HS-5 (cell line): ENCODE measurements at places on chromosomes 6 and 20.

GRCh38 chr6:10146715-10147451, 268.0 kb downstream of the TFAP2A start:
- DNase-seq = no peak

GRCh38 chr6:89984926-89985750, 90.9 kb downstream of the GJA10 start:
- DNase-seq = no peak

DNA sequence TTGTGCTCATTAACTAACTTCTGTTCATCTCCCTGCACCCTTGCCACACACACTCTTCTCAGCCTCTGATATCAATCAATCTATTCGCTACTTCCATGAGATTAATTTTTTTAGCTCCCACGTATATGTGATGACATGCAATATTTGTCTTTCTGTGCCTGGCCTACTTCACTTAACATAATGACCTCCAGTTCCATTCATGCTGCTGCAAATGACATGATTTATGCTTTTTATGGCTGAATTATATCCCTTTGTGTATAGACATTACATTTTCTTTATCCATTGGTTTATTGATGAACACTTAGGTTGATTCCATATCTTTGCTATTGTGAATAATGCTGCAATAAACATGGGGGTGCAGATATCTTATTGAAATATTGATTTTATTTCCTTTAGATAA, 50.8 kb upstream of the SPTLC3 start:
- DNase-seq = no peak

DNA sequence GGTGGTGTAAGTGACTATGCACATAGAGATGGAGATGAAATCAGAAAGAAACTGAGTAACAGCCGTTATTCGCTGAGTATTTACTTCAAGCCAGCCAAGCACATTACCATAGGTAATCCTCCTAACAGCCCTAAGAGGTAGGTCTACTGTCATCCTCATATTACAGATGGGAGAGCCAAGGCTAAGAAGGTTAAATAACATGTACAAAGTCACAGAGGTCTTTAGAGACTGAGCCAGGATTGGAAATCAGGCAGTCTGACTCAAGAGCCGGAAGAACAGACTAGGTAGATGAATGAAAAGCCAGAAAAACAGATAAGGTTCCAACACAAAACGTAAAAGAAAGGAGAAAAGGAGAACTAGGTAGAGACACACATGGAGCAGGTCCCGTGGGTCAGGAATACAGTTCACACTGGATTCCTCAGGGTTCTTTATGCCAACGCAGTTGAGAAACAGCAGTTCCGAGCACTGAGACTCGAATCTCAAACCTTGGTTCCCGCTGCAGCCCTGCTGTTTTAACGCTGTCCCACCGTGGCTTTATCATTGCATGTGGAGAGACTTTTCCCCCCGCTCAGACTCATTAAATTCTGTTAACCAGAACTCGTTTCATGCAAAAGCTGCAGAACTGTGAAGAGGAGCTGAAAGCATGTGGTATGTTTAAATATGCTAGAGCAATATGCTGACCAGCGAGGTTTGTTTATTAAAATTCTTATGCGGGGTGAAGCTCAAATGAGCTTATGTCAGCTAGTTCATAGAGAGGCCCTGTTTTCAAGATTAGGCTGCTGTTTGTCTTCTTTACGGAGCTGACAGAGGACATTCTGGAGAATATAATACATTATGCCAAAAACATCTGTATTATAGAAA, 537.9 kb downstream of the CD83 start:
- DNase-seq = no peak

- no peak for DNase-seq
Observed at GRCh38 chr6:84635081-84635761, 129.2 kb downstream of the TBX18 start.

GRCh38 chr6:38279423-38279822, 360.3 kb downstream of the BTBD9 start:
- no peak for DNase-seq

GRCh38 chr6:152720974-152721373, 23.3 kb downstream of the MYCT1 start:
- DNase-seq = no peak

GRCh38 chr20:47847884-47848485, 62.7 kb upstream of the SULF2 start:
- no peak for DNase-seq

- no peak for DNase-seq
Observed at GRCh38 chr20:22815603-22816315, 219.4 kb upstream of the SSTR4 start.

DNA sequence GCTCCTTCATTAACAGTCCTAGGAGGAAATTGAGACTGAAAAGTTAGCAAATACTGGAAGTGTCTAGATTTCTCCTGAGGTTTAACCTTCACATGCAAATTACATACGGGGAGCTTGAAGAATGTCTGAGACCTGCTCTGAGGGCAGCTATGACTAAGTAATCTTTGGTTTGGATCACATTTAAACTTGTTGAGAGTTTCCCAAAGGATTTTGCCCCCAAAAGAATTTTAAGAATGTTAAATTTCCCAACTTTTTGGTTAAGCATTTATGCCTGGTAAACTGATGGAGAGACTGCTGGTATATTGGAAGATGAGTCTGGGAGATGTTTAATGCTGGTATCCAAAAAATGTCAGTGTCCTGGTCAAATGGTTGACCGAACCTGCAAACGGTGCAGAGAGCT, 97.0 kb downstream of the RREB1 start:
- peak; percentile 40 for DNase-seq

- no peak for DNase-seq
Observed at GRCh38 chr6:25743868-25744267, 10.7 kb upstream of the SLC17A4 start.

- DNase-seq = no peak
Observed at GRCh38 chr6:168206661-168207274, 112.8 kb downstream of the DACT2 start.

- DNase-seq = no peak
Observed at GRCh38 chr6:7402716-7403115, 13.1 kb downstream of the RIOK1 start.

- DNase-seq = peak; percentile 50
Observed at GRCh38 chr6:149749594-149750135, at the start of gene PCMT1. Gene PCMT1, plus strand, starts transcription at chr6:149749741. Its CDS starts 161 bp downstream, at chr6:149749902.

DNA sequence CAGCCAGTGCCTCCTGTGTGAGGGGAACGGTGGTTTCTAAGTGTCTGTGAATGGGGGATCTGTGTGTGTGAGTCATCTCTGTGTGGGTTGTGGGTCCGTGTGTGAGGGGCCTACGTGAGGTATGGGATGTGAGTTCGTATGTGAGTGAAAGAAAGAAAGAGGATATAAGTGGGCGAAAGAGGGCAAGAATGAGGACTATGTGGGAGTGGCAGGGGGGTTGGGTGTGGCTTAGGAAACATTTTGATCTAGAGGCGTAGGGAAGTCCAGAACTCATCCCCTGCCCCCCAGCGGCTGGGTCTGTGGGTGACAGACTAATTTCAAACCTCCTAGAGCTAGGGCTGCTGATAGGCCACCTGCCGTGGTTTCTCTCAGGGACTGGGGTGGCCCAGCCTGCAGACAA, 35.5 kb downstream of the DHX35 start:
- no peak for DNase-seq

DNA sequence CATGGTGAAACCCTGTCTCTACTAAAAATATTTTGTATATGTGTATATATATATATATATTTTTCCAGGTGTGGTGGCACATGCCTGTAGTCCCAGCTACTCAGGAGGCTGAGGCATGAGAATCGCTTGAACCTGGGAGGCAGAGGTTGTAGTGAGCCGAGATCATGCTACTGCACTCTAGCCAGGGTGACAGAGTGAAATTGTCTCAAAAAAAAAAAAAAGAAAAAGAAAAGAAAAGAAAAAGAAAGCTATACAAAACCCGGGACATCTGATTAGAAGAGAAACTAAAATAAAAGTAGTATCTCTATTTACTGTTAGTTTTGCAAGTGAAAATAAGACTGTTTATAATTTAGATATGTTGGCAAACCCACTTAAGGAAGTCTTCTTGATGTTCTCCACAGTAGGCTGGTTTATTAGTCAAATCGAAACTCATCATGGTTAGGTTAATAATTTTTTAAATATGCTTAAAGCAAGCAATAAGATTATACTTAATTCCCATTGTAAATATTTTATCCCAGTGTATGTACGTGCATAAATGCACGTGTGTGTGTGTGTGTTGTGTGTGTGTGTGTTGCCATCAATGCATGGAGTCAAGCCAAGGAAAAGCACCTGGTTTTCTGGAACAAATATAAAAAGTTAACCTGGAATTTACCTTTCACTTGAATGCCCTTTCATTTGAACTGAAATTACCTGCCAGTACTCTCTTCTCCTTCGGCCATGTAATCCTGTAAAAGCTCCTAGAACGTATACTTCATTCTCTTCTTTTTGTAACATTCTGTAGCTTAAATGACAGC, 7.1 kb downstream of the VNN2 start:
- no peak for DNase-seq

DNA sequence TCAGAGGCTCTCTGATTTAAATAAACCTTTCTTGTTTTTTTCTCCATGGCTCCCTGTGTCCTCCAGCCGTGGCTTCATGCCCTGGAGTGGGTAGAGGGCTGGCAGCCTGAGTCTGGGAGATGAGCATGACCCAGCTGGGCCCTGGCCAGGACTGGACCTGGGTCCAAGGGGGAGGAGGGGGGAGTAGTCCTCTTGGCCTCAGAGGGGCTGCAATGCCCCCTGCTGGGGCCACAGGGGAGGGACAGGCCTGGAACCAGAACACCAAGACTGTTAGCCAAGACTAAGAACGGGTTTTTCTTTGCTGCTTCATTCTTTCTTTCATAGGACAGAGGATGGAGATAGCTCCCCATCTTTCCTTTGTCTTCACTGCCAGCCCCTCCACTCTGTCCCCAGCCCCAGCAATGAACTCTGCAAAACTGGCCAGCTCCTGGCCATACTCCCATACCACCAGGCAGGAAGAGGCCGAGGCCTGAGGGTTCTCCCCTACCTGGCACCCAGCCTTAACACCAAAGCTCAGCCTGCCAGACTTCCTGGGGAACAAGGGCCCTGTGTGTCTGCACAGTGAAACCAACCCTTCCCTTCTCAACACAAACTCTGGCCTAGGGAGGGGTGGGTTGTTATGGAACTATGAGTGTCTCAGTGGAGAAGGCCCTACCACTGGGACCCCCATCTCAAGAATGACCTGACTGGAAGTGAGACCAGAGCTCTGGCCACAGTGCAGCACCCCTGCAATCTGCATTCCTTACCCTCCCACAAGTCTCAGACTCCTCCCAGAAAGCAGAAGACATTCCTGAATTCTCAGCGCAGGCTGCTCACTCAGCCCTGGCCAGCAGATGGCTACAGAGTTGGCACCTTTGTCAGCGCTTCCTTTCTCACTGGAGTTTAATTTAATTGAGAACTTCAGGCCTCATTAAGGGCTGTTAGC, 11.0 kb downstream of the SLC29A1 start:
- no peak for DNase-seq

DNA sequence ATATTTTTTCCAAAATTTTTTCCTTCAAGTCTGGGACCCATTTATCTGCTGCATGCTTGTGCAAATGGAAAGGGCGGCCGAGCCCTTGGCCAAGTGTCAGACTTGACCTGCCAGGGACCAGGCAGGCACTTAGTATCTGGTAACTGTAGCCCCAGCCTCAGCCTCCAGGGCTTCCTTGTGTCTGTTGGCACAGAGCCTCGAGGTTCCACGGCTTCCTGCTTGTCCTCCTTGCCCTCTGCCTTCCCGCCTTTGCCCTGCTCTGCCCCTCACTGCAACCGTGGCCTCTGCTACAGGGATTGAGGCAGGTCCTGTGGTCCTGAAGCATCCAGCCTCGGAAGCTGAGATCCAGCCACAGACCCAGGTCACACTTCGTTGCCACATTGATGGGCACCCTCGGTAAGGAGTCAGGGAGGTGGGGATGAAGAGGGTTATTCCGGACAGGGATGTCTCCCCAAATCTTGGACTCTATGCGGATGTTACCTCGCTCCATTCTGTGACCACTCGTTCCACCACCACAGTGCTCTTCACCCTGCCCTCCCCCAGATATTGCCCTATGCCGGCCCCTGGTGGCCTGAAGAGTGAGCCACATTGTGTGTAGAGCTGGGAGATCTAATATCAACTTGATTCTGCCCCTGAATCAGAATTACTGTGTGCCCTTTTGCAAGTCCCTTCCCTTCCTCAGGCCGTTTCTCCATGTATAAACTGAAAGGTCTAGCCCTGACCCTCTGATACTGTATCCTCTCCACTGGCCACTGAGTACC, 41.5 kb upstream of the SRF start:
- no peak for DNase-seq

- DNase-seq = no peak
Observed at GRCh38 chr6:54910431-54910884, 63.9 kb downstream of the FAM83B start.

- no peak for DNase-seq
Observed at GRCh38 chr20:55175081-55175480, 699.7 kb downstream of the DOK5 start.

- DNase-seq = no peak
Observed at GRCh38 chr20:64006490-64006889, 25.6 kb downstream of the PRPF6 start.

GRCh38 chr6:127933852-127934840, 33.3 kb upstream of the THEMIS start:
- DNase-seq = no peak

DNA sequence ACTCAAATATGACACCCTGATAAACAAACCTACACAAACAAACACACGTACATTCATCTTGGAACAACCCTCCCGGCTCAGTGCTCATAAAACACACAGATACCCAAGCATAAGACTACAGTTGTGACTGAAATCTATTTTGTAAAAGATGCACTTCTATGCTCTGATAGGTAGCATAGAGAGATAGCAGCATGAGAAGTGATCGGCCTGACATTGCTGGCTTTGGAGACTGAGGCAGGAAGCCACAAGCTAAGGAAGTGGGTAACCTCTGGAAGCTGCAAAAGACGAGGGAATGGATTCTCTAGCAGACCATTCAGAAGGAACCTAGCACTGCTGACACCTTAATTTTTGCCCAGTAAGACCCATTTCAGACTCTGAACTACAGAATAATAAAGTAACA, 1.6 kb upstream of the RNF39 start:
- no peak for DNase-seq

DNA sequence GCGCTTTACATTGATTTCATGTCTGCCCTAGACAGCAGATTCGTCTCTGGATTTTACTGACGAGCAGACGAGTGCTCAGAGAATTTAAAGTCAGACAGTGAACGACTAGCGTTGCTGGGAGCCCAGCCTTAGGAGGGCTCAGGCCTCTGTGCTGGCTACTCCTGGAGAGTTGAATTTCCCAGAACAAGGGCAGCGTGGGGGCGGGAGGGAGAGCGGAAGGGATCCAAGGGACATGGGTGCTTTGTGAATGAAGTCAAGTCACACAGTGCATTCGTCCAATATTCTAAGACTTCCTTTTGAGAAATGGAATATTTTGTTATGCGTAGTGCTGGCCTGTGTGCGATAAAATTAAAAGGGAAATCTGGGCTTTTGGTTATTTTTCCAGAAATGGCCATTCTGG, 126.5 kb downstream of the MYLK4 start:
- no peak for DNase-seq

DNA sequence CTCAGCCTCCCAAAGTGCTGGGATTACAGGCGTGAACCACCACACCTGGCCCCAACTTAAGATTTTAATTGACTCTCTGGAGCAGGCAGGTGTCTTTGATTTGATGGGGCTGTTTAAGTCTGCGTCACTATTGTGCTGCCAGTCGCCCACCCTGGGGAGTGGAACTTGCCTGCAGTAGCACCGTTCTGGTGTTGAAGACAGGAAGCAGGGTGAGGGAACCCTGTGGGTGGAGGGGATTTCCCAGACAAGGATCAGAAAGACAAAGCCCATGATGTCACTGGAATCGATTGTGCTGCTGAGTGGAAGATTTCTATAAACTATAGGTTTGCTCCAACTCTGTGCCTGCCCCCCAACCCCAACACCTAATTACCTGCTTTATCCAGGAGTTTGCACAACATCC, 11.0 kb downstream of the ALDH8A1 start:
- DNase-seq = no peak
